ENCODE measurements at places on chromosomes 7 and 10.

DNA sequence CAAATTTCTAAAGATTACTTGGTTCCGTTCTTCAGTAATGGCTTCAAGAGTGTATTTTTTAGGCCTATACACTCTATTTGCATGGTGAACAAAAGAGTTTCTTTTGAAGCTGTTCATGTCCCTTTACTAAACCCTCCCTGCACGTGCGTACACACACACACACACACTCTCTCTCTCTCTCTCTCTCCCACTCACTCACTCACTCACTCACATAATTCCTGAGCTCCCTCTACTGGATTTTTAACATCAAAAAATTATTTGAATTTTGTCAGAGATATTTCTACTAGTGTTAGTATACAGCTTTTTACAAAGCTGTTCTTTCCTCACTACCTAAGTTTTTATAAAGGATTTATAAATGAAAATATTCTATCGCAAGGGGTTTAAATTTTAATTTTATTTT lies 85.9 kb downstream of the UBE3C start:
- peak; percentile 19 for DNase-seq

DNA sequence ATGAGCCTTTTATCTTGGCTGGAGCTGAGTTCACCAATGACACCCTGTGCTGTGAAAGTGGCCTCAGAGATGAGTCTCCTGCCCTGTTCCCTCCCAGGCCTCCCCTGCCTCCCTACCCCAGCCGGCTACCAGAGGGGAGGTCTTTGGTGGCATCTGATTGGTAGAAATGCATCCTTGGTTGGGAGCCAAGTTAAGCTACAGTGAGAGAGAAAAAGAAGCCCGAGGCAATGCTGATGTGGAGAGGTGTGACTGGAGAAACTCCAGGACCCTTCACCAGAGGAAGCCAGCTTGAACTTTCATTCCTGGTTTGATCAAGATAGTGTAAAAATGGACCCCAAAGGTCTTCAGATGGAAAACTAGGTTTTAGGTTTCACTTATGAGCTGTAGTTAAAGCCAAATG lies 191.1 kb upstream of the TCF7L2 start:
- no peak for DNase-seq

DNA sequence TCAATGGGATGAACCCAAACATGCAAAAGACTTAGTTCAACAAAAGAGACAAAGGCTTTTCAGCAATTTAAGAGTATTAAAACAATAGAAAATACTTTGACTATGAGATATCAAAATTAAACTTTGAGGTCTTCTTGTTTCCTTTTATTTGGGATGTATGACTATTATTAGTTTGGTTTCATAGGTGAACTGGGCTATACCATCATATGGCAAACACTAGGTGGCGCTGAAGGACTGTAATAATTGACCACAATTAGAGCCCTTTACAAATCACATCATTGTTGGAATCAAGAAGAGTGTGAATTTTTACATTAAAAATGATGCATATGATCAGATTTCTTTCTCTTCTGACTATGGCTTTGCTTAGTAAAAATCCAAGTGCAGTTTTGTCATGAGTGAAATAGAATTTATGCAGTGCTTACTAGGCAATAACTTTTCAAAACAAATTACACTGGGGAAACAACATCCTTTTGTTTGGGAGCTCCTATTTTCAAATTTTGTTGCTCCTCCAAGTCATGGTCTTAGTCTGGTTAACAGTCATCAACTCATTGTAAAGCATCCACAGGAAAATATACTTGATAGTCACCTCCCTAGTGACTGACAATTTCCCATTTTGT lies 14.7 kb upstream of the NXPH1 start:
- peak; percentile 59 for DNase-seq

GRCh38 chr10:62492012-62492869 lies 118.1 kb downstream of the ZNF365 start:
- no peak for DNase-seq

GRCh38 chr10:117175215-117175900 lies 21.9 kb upstream of the KCNK18 start:
- no peak for DNase-seq

DNA sequence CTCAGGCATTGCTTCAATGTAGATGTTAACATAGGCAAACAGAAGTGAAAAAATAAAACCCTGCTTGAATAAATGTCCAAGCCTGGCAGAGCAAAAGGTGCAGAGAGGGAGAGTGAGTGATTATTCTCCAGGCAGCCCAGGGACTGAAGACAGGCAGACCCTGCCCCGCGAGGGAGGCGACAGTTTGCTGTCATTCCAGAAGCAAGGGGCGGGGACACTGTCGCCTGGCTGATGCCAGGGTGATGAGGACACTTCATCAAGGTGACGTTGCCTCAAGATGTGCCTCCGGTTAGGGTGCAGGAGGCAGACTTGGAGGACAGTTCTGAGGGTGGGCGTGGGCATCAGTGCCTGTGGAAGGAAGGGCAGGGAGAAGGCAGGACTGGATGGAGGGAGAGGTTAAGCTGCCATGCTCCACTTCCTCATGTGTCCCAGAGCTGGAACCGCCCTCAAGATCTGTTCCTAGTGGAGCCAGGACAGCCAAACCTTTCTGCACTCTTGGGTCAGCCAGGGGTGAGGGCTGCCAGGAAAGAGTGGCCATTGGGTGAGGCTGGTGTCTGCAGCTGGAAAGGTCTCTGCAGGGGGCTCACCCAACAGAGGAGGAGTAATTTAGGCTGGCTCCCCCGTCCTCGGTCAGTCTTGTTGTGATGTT lies 560.5 kb upstream of the MKI67 start:
- DNase-seq: no peak

- no peak for DNase-seq
These were observed 169.2 kb downstream of the SND1 start for GRCh38 chr7:127821146-127821545.

- DNase-seq: peak; percentile 48
These were observed 41.9 kb downstream of the TCF7L2 start for GRCh38 chr10:112991888-112992491.

DNA sequence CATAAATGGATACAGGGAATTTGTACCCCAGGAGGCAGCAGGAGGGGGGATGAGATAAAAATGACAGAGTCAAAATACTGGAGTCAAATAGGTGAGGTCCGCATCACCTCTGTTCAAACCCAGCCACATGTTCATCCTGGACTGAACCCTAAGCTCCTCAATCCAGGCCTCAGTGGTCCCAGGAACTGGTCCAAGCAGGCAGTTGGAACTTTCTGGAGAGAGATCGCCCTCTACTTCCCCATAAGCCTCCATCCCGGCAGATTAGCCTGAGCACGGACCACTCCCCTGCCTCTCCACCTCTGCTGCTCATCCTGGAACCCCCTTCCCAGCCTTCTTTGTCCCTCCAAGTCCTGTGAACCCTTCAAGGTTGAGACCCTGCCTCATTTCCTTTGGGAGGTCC lies 959.7 kb upstream of the ZNF722 start:
- no peak for DNase-seq

DNA sequence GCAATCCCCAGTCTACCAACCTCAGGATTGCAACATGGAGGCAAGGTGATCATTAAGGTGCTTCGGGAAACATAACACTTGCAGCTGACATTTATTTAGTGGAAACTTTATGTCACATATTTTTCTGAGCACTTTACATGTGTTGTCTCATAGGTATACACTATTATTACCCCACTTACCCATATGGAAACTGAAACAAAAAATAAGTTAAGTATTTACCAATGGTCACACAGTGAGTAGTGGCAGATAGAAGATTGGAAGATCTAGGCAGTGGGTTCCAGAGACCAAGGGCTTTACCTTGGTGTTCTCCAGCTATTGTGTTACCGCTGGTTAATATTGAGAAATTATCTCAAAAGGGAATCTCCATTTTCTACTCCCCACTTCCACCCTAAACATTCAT lies 1279.1 kb upstream of the SORCS1 start:
- DNase-seq: no peak

DNA sequence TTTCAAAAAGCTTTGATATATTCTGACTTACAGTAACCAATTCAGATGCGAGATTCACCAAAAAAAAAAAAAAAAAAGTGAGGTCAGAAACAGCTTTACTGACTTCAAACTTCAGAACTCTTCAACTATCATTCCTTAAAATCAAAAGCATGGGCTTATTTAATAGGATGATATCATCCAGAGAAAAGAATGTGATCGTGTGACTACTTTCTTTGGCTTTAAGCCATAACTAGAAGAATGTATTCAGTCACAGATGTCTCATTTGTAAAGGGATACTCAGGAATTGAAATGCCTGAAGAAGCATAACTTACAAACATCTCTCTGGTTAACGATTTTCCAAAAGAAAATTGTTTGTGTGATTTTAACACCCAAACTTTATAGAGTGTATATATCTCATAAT lies 11.5 kb downstream of the TPK1 start:
- no peak for DNase-seq

DNA sequence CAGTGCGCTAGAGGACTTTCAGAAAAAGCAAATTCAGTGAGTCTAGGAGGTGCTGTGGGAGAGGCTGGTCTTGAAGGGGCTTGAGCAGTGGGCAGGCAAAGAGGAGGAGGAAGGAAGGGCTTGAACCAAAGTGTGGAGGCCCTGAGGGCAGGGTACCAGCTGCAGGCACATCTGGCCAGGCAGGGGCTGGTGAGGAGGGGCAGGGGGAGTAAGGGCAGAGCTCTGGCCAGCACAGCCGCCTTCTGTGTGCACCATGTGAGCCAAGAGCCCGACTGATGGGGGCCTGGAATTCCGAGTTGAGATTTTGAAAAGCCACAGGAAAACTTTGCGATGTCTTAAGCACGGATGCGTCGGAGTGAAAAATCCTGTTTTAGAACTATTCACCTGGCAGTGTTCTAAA lies 74.5 kb downstream of the PRPF18 start:
- DNase-seq: no peak

DNA sequence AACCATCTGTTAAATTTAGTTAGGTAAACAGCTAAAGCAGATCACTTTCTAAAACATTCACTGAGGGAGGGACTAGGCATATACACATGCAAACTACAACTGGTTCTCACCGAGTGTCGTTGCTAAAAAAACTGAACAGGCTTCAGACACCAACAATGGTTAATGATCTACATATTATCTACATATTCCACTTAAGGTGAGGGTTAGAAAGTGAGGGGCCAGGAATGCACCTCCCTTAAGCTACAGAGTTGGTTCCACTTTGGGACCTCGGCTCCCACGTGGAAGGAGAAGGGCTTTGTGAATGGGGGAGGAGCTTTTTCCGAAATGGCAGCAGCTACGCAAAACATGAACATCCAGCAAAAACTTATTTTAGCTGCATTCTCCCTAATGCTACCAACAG lies 5.8 kb downstream of the CTBP2 start:
- DNase-seq: no peak

DNA sequence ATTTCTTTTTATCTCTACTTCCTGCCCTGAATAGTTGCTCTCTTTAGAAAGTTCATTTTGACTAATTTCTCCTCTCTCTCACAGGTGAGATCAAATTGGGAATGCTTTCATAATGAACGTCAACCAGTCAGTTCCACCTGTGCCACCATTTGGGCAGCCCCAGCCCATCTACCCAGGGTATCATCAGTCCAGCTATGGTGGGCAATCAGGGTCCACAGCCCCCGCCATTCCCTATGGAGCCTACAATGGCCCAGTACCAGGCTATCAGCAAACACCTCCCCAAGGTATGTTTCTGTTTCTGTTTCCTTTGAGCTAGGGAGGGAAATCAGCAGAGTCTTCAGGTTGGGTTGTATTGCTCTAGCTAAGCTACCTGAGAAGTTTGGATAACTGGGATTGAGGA lies 2.5 kb downstream of the SEC24C start:
- no peak for DNase-seq

DNA sequence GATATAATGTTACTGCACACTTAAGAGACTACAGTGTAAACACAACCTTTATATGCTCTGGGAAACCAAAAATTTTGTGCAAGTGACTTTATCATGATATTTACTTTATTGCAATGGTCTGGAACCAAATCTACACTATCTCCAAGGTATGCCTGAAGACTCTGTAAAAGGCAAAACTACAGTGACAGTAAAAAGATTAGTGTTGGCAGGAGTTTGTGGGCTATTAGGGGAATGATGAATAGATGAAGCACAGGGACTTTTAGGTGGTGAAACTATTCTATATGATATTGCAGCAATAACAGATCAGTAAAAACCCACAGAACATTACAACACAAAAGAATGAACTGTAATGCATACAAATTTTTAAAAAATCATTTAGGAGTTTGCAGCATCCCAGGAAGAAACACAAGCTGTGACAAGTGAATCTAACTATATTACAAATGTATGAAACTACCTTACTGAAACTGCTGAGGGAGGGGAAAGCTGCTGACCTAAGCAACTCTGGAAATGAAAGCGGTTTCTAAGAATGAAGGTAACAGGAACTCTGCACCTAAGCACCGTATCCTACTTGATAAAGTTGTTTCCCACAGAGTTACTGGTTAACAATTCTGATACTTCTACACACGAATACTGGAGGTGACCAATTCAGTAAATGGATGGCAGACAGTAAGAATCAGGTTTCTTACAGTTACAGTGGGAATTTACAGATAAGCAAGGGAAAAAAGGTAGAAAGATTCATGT lies 82.6 kb downstream of the ATE1 start:
- no peak for DNase-seq

- no peak for DNase-seq
These were observed 9.6 kb upstream of the AGR3 start for GRCh38 chr7:16891338-16891737.

DNA sequence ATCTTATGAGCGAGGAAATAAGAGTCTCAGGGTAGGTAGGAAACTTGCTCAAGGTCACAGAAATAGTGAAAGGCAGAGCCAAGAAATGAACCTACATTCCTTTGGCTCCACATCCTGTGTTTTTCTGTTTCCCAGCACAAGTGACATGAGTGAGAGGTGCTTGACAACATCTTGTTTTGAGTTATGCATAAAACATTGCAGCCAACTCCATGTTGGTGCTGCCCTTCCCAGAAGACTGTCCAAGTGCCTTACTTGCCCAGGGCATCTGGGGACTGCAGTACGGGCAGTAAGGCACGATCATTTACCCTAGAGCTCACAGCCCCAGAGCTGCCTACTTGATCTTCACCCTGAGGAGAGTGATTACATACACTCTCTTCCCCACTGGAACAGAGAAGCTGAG lies 148.8 kb downstream of the NOC3L start:
- no peak for DNase-seq

DNA sequence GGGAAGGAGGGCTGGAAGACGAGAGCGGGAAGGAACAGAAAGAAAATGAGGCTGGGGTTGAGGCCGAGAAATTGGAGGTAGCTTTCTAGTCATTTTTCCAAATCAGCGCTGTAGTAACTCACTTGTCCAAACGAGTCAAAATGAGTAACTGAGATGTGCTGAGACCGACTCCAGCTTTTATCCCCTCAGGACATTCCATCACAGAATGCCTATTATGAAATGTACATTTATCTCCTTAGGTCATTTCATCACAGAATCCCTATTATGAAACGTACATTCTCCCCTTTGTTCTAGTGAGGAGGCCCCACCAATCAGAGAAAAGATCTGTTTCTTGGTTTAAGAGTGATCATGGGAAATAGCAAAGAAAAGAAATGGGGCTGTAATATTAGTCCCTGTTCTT lies 55.7 kb upstream of the AMPH start:
- DNase-seq: no peak

- DNase-seq: peak; percentile 57
These were observed 74.1 kb downstream of the ADD3 start for GRCh38 chr10:110081911-110082310.

DNA sequence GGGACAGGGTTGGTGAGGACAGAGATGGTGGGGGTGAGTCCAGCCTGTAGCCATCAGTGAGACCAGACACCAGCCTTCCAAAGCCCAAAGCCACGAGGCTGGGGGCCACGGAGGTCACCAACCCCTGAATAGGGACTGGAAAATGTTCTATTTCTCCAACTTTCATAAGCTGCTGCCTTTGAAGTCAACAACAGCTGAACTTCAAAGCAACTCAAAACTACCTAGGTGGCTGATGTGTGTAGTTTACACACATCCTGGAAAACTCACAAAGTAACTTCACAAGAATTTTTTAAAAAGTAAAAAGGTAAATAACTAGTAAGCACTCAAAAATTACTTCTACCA lies 88.8 kb downstream of the CHST15 start:
- no peak for DNase-seq

Measured in hippocampal formation (tissue), 2 donors.